ENCODE measurements at places on chromosomes 7 and 10. TPM values are rescaled to one million over a fixed set of nuclear protein-coding genes. Genes with fewer than 3 reads are reported as not detected.

The ITGB1 gene
- 254 TPM for total RNA-seq

The EBLN1 gene
- total RNA-seq: not detected

The SLC13A4 gene
- total RNA-seq: not detected

The ZNF25 gene
- total RNA-seq: 4.2 TPM

The TAS2R41 gene
- not detected for total RNA-seq

The LLCFC1 gene
- not detected for total RNA-seq

The TEX47 gene
- not detected for total RNA-seq
